ENCODE measurements at places on chromosomes 7 and 10.

DNA sequence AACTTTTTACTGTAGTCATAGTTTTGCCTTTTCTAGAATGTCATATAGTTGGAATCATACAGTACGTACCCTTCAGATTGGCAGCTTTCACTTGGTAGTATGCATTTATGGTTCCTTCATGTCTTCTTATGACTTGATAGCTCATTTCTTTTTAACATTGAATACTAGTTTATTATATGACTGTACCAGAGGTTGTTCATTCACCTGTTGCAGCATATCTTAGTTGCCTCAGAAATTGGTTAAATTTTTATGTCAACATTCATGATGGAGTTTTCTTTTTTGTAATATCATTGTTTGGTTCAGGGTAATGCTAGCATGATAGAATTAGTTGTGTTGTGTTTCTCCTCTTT, 94.8 kb upstream of the CDK13 start:
- no peak for DNase-seq

DNA sequence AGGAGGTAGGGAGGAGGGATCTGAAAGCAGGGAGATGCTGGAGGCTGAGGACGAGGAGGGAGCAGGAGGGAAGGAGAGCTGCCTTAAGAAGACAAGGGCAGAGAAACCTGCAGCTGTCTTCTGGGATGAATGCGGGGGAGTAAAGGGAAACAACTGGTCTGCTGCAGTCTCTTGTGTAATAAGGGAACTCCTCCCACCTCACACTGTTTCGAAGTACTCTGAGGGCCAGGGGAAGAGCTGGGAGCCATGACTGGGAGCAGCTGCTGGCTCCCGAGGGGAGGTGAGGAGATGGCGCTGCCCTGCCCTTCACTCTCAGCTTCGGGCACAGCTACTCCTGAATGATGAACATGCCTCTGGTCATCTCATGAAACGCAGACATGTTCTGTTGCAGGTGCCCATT, 65.1 kb downstream of the CLEC2L start:
- DNase-seq: no peak

DNA sequence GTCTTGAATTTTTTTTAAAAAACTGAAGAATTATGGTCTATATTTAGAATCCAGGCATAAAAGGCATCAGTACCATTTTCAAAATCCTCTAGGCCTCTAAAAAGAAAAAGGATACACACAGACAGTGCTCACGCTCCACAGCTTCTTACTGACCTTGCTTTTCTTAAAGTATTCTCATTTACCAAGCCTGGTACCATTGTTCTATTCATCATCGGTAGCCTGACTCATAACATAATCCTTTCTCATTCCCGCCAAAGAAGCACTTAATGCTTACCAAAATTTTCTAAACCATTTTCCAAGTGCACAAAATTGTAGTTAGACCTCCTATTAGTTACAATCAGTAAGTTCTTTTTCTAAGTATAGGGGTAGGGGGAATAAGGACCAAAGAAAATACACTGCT, 54.6 kb downstream of the ATE1 start:
- no peak for DNase-seq

DNA sequence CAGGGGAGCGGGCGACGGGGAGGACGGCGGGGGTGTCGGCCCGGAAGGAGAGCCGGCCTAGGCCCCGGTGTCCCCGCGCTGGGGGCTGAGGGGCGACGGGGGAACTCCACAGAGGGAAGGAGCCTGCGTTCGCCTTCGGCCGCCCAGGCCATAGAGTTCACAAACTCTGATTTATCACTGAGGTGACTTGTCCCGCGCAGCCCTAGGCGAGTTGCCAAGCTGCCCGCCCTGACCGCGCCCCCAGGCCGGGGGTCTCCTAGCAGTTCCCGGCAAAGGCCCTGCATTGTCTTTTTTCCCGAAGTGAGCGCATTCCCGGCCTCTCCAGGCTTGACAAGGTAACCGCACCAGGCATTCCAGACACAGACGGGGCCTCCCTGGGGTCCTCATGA, 2.9 kb upstream of the NKX6-2 start:
- DNase-seq: no peak

DNA sequence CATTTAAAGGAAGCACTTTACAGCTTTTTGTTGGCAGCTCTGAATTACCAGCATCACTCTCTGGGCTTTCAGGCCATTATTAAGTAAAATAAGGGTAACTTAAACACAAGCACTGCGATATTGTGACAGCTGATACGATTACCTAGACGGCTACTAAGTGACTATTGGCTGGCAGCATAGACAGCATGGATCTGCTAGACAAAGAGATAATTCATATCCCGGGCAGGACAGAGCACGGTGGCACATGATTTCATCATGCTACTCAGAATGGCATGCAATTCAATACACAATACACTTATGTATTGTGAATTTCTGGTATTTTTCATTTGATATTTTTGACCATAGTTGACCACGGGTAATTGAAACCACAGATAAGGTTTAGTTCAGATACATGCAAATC, 522.0 kb upstream of the LRRN3 start:
- no peak for DNase-seq

- DNase-seq: no peak
Observed at GRCh38 chr10:19120381-19120908, 71.8 kb downstream of the MALRD1 start.

DNA sequence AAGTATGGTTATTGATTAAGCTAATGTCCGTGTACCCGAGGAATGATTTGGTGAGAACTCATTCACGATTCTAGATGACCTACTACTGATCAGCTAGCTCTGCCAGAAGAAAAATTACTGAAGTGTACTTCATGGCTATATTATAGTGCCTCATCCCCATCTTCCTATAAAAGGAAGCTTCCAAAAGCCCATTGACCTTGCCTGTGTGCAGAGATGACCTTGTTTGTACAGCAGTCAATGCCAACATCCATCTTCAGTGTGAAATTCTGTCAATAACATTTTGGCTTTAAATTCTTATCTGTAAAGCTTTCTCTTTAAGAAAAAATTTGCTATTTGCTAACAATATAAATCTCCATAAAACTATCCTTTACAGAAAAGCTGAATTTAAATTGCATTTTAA, 315.7 kb downstream of the THSD7A start:
- no peak for DNase-seq

GRCh38 chr10:124918191-124918830, 23.6 kb upstream of the ZRANB1 start:
- no peak for DNase-seq

GRCh38 chr7:38429057-38429456, 155.6 kb upstream of the TARP start:
- no peak for DNase-seq

DNA sequence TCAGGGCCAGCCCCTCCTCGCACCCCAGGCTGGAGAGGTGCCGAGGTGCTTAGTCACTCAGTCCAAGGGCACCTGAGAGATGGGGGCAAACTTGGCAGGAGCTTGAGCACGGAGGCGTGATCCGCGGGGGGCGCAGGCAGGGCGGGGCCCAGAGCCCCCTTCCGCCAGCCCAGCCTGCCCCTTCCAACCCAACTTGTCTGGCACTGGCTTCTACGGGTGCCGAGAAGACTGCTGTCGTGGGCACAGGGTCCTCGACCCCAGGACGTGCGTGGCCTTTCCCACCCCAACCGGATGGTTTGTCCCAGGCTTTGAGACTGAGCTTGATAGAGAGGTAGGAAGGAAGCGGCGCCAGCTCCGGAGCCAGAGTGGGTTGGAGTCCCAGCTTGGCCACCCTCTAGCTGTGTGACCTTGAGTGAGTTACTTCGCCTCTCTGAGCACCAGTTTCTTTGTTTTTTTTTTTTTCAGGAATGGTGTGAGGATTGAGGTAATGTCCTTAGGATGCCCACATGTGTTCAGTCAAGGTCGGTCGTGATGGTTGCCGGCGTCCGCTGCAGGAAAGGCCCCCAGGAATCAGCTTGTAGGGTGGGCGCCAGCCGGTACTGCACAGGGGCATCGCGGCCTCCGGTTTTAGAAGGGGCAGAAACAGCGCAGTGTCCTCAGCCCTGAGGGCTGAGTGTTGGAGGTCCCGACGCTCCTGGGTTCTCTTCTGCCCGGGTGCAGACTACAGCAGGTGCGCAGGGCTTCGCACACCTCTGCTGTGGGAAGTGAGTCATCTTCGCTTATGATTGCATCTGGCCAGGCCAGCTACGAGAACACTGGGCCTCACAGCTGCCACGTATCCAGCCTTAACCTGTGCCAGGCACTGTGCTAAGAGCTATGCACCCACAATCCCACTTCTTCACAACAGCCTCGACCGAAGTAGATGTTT, 28.6 kb upstream of the VAX1 start:
- DNase-seq: no peak

GRCh38 chr7:116554911-116555310, 30.1 kb downstream of the CAV1 start:
- DNase-seq: no peak

- no peak for DNase-seq
Observed at GRCh38 chr10:119284679-119285096, 77.3 kb downstream of the GRK5 start.

GRCh38 chr10:47346581-47347302, 1.4 kb upstream of the RBP3 start:
- DNase-seq: no peak

- DNase-seq: peak; percentile 17
Observed at GRCh38 chr10:22999942-23000341, 72.1 kb downstream of the ARMC3 start.

DNA sequence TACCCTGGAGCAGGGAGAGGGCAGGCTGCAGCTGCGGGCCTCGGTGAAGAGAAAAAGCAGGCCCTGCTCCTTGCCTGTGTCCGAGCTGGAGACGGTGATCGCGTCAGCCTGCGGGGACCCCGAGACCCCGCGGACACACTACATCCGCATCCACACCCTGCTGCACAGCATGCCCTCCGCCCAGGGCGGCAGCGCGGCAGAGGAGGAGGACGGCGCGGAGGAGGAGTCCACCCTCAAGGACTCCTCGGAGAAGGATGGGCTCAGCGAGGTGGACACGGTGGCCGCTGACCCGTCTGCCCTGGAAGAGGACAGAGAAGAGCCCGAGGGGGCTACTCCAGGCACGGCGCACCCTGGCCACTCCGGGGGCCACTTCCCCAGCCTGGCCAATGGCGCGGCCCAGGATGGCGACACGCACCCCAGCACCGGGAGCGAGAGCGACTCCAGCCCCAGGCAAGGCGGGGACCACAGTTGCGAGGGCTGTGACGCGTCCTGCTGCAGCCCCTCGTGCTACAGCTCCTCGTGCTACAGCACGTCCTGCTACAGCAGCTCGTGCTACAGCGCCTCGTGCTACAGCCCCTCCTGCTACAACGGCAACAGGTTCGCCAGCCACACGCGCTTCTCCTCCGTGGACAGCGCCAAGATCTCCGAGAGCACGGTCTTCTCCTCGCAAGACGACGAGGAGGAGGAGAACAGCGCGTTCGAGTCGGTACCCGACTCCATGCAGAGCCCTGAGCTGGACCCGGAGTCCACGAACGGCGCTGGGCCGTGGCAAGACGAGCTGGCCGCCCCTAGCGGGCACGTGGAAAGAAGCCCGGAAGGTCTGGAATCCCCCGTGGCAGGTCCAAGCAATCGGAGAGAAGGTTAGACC, 138.0 kb upstream of the STK17A start:
- DNase-seq: no peak

DNA sequence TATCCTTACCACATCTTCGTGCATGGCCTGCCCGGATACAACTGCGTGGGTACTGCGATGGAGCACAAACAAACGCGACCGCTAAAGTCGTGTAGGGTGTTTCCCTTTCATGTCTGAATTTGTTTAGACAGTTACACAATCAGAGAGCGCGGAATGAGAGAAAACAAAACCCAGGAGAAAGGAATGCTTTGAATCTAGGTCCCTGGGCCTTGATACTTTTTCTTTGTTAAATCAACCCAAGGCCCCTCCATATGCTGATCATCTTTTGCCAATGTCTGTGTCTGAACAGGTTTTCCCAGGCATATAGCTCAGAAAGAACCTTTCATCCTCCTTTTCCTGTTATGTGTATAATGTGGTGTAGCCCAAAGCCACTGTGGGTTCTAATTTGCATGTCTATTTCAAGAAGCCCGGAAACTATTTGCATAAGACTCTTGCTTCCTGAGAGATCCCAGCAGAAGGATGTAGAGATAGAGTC, 145.8 kb downstream of the FRMD4A start:
- no peak for DNase-seq

DNA sequence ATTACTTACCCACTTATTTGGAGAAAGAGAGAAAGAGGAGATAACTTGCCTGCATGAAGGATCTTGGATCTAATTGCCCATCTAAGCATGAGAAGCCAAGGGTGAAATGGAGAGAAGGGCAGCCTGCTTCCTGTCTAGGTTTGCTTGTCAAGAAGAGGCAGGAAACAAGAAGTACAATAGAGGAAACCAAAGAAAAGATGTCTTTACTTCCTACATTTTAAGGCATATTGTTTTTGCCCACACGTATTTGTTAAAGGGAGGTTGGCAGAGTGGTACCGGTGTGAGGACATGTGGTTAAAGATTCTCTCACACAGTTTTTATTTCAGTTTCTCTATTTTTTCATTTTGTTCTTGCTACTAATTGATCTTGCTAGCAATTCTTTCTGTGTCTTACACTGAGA, 6.0 kb upstream of the TAS2R38 start:
- DNase-seq: no peak

DNA sequence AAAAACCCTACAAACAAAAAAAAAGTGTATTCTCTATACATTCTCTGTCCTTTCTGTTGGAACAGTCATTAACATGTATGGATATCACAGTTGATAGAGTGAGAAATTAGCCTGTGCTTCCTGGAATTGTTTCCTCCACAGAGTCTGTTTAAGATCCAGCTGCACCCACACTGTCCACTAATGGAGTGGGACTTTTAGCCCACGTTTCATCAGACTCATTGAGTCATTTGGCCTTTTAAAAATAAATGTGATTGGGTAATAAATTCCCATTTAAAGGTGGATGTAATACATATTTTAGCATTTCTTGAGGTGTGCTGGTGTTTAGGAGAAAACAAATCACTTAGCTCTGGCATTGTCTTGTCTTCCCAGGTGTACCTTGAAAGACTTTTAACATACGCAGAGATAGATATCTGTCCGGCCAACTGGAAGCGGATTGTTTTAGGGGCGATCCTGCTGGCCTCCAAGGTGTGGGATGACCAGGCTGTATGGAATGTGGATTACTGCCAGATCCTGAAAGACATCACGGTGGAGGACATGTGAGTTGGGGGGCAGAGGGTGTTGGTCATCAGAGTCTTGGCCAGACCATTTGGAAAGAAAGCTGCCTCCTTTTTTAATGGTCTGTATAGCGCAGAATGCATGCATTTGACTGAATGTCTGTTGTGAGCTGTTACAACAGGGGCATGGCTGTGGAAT, 52.3 kb upstream of the GJD4 start:
- DNase-seq: no peak

GRCh38 chr10:14459665-14460064, 128.9 kb upstream of the FRMD4A start:
- DNase-seq: no peak

DNA sequence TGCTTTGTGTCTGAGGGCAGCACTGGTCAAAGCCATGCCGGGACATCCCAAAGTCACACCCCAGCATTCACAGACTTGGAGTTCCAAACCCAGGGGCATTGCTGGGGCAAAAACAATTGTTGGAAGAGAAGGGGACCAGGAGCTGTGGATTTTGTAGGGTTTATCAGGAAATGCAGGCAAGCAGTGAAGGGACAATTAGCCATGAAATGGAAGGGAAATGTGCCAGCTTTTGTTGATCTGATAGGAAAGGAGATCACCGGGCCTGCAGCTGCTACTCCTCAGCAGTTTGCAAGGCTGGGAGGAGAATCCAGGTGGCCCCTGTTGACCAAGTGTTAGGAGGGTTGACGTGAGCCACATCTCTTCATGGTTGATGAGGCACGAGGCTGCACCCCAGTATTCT, 2.5 kb upstream of the BRI3 start:
- DNase-seq: no peak

GRCh38 chr10:63537536-63537935, 16.3 kb downstream of the REEP3 start:
- DNase-seq: no peak

All from WTC11 (cell line).